ENCODE measurements at places on chromosomes 6 and 20. TPM values are rescaled to one million over a fixed set of nuclear protein-coding genes. Genes with fewer than 3 reads are reported as not detected.

The NRN1 gene
- 0.39 TPM for total RNA-seq

The C20orf141 gene
- total RNA-seq: not detected

The ZSCAN31 gene
- 4.2 TPM for total RNA-seq

The SCRT2 gene
- not detected for total RNA-seq

The HLA-DQA2 gene
- not detected for total RNA-seq

The PLEKHG1 gene
- 0.59 TPM for total RNA-seq

The HCK gene
- total RNA-seq: not detected

The GJA10 gene
- total RNA-seq: not detected

The C6orf52 gene
- total RNA-seq: not detected

The OTOR gene
- not detected for total RNA-seq

The TGM3 gene
- total RNA-seq: not detected

The FKBP1C gene
- total RNA-seq: 2.9 TPM

The ADGRF5 gene
- total RNA-seq: 39.0 TPM

The UNC5CL gene
- total RNA-seq: 0.07 TPM

The VARS2 gene
- 14.9 TPM for total RNA-seq

The CCDC170 gene
- total RNA-seq: 0.46 TPM

The RBPJL gene
- not detected for total RNA-seq

The IMPG1 gene
- total RNA-seq: not detected

The KIF13A gene
- 88.7 TPM for total RNA-seq

The MYL9 gene
- total RNA-seq: 54.0 TPM

The PRKN gene
- 1.1 TPM for total RNA-seq

The SNAP91 gene
- total RNA-seq: not detected

The CALHM4 gene
- not detected for total RNA-seq

The RSPO3 gene
- total RNA-seq: 8.0 TPM

The GTSF1L gene
- not detected for total RNA-seq

The LINC00237 gene
- total RNA-seq: not detected

The SLC22A23 gene
- total RNA-seq: 4.2 TPM

The ANGPT4 gene
- not detected for total RNA-seq

The ECT2L gene
- not detected for total RNA-seq

The PSORS1C1 gene
- total RNA-seq: 3.6 TPM

The MACROD2 gene
- total RNA-seq: 0.85 TPM

The GSTA4 gene
- total RNA-seq: 21.1 TPM

The GLP1R gene
- total RNA-seq: not detected

The FAM83C gene
- not detected for total RNA-seq
